Hematopoietic multipotent progenitor cell treated with erythropoietin and hydrocortisone succinate and interleukin-3 and kit ligand, for 4 days (in vitro differentiated cells): ENCODE measurements at places on chromosomes 7 and 10.

GRCh38 chr10:18094793-18095192 lies 45.4 kb upstream of the CACNB2 start:
- no peak for DNase-seq

- no peak for DNase-seq
These were observed 8.6 kb downstream of the KCNH2 start for GRCh38 chr7:150969475-150969874.

GRCh38 chr7:73585196-73585595 lies 6.8 kb upstream of the TBL2 start:
- no peak for DNase-seq

- no peak for DNase-seq
These were observed 175.1 kb downstream of the HGF start for GRCh38 chr7:81594767-81595166.

GRCh38 chr10:13294784-13295183 lies 5.1 kb downstream of the PHYH start:
- DNase-seq, result no peak

DNA sequence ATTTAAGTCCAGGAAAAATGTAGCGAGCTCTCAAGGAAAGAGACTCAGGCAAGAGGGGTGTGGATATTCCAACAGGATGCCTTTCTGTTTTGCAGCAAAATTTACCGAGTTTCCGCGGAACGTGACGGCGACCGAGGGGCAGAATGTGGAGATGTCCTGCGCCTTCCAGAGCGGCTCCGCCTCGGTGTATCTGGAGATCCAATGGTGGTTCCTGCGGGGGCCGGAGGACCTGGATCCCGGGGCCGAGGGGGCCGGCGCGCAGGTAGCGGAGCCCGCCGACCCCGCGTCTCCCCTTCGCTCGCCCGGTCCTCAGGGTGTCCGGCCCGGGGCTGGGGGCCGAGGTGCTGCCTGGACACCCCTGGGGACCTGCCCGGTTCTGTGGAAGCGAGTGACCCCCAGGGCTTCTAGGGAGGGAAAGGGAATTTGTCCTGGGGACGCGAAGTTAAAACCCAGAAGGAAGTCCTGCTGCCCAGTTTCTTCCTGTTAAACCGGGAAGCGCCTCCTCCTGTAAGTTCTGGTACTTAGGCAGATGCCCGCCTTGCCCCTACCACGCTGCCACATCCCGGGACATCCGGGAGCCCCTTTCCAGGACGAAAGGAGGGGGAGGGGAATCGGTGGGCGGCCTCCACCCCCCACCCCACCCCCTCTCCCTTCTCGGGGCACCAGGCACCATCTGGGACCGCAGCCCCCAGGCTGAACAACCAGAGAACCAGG lies 2.5 kb downstream of the VSTM2A start:
- DNase-seq, result no peak

DNA sequence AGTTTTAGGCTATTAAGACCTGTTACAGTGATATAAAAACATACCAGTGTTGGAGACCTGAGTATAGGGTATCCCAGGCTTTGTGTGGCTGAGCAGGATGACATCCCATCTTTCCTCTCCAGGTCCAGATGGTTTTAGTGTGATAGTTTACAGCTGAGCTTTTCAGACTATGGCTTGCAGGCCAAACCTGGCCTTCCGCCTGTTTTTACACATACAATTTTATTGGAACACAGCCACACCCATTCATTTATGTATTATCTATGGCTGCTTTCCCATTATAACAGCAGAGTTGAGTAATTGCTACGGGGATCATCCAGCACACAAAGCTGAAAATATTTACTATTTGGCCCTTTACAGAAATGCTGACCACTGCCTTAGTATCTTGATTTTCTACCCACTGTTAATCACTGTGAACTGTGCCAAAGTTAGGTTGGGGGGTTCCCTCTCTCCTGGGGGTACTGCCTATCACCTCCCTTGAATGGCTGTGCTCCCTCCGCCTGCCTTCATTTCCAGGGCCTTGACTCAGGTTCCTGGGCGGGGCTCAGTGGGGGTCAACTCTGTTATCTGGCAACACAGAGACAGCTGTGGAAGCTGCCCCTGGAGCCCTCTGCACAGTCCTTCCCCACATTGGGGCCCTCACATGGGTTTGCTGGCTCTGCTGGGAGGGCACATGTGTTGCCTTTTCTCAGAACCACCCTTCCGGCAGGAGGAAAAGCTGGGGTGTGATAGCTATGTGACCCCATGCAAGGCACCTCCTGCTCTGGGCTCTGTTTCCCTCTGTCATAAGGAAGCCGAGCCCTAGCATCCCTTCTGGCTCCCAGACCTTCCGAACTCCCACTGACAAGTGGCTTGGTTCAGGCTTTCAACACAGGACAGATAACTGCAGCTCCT lies 40.3 kb upstream of the SH2D4B start:
- peak; percentile 98 for DNase-seq

DNA sequence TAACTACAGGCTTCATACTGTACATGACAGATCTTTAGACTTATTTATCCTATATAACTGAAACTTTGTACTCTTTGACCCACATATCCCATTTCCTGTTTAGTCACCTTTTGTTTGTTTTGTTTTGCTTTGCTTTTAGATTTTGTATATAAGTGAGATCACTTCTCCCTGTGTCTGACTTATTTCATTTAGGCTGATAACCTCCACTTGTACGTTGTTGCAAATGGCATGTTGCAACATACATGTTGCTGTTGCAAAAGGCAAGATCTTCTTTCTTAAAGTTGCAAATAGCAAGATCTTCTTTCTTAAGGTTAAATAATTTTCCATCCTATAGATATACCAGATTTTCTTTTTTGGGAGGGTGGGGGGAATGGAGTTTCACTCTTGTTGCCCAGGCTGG lies 341.5 kb downstream of the OTUD1 start:
- peak; percentile 19 for DNase-seq

- DNase-seq, result no peak
These were observed 2.3 kb downstream of the LLCFC1 start for GRCh38 chr7:142941541-142941940.

- DNase-seq, result no peak
These were observed 1077.3 kb downstream of the SORCS3 start for GRCh38 chr10:105718207-105718995.

GRCh38 chr10:63683223-63683622 lies 162.0 kb downstream of the REEP3 start:
- DNase-seq, result peak; percentile 30

GRCh38 chr7:47045207-47046051 lies 536.5 kb downstream of the TNS3 start:
- DNase-seq, result no peak

- no peak for DNase-seq
These were observed 124.2 kb upstream of the WDR11 start for GRCh38 chr10:120727001-120727400.

GRCh38 chr7:134630893-134631292 lies 15.8 kb upstream of the BPGM start:
- DNase-seq, result no peak

DNA sequence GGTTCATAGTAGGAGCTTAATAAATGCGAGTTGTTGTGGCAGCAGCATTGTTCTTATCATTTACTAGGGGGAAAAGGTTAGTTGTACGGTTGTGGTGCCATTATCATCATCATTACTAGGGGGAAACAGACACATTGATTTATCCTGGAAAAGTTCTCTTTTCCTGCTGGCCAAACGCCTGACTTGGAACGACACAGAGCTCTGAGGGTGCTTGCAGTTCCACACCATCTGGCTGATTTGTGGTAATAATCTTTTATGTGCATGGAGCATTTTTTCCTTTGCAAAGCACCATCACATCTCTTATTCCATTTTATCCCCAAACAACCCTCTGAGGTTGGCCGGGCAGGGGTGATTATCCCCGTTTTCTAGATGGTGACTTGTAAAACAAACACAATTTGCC lies 219.4 kb downstream of the BUB3 start:
- no peak for DNase-seq

DNA sequence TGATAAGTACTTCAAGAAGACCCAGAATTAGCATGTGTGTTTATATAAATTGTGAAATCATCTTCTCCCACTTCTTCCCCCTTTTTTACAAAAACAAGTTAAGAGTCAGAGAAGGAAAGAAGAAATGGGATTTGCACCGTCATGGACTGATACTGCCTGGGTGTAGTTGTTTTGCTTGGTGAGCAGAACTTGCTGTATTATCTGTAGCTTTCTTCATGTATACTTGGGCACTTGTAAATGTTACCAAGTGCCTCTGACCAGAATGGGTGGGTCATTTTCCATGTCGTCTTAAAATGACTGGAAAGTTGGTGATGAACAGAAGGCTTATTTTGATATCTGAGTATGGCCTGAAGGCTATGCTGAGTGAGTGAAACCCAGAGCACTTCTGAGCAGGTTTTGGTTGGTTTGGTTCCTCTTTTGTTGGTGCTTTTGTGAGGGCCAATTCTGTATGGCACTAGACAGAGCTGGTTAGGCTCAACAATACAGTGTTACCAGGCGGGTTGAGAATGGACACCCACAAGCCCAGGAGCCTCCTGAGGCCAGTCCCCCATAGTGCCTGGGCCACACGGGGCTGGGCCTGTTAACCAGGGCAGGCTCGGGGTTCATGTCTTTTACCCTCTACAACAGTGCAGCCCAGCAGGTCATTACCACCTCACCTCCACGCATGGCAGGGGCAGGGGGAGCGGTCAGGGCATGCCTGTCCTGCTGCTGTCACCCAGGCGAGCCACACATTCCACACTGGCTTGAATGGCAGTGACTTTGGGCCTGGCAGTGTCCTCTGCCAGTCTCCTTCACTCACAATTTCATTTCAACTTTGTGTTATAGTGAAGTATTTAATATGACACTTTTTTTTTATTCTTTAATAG lies 115.1 kb downstream of the CCNY start:
- peak; percentile 83 for DNase-seq

DNA sequence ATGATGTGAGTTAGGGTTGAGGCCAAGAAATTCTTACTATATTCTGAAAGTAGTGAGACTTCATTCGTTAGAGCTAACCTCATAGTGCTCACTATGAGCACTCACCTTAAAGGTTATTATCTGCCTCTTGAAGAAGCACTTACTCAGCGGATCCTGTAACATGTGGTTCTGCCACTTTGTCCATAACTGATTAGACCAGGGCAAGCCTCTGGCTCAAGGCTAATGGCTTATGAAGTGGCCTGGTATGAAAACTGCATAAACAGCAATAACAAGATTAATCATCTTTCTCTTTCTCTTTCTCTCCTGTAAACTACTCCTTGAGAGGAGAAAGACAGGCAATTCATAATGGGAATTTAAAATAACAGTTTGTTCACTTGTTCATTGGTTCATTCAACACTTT lies 82.8 kb downstream of the MAPK8 start:
- DNase-seq, result no peak

DNA sequence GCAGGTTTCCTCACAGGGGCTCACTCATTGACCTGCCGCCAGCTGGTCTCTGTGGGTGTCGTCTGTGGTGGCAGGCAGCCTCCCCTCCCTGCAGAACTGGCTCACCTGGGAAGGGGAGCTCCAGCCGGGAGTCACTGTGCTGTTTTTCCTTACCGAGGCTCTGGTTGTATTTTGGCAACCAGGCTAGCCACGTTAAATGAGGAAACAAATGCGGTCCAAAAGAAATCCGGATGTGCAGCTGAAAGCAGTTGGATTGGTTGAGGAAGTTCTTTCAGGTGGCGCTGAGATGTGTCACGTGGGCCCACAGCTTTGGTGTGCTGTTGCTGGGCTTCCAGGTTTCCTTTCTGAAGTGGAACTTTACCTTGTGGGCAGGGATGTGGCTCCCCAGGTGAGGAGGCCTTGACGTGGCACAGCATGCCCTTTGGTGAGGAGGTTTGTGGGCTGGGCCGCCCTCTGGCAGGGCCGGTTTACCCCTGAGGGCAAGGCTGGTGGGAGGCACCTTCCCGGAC lies 14.2 kb downstream of the MTURN start:
- DNase-seq, result peak; percentile 71

- DNase-seq, result peak; percentile 87
These were observed 20.6 kb upstream of the RHOBTB1 start for GRCh38 chr10:60964257-60965235.

- no peak for DNase-seq
These were observed 7.0 kb downstream of the GET4 start for GRCh38 chr7:883055-884021.

DNA sequence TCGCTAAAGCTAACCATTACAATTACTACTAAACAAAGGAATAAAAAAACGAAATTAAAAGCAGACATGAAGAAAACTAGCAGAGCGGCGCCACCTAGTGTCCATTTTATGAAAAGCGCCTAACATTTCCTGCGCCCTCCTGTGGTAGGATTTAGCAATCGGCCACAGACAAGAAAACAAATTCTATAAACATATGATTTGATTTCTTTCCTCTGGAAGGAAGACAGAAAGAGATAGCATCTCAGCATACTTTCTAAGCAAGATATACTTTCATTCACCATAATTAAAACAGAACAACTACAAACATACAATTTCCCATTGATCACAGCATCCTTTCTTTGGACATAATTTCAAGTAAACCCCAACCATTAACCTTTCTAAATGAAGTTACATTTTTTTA lies 337.7 kb upstream of the NPVF start:
- peak; percentile 79 for DNase-seq

GRCh38 chr10:131689954-131690757 lies 210.7 kb upstream of the PPP2R2D start:
- DNase-seq, result no peak

DNA sequence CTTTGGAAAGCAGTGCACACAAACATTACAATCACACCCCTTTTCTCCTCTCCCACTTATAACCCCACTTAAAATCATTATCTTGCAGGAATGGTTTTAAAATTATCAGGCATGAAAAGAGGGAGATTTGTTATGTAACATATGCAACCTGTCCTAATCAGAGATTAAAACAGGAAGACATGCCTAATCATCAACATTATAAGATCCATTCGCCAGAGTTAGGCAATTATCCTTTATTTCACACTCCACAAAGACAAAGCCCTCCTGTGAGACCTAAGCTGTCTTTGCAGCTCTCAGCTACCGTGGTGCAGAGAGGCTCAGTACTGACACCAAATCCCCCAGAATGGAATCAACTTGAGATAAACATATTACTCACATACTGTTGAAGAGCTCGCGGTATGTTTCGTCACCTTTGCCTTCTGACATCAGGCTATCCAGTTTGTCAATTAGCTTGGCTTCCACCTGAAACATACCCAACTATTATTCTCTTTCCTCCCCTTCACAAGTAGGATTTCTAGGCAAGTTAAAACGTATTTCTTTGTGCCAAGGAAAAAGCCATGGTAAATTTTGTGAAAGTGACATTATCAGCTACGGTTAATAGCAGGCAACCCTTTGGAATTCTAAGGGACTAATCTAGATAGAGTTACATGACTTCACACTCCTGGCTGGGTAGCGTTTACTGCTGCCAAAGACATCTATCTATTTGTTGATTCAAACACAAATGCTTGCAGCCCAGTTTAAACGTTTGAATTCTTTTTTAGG lies 226.2 kb upstream of the IMMP2L start:
- DNase-seq, result no peak

- no peak for DNase-seq
These were observed 50.1 kb downstream of the CROT start for GRCh38 chr7:87395442-87396020.

DNA sequence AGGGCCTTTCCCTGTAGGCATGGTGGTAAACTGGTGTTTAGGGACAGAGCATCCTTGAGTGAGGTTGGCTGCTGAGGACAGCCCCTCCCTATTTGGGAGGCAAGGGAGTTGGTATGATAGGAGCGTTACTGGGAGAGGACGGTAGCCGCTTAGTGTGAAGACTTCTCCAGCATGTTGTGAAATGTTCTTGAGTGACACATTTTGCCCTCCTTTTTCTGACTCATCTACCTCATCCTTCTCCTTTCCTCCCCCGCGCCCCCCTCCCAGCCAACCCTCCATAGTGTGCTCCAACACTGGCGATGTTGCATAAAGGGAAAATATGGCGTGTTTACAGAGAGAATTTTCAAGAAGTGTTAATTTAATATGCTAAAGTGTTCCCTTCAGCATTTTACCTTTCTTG lies 645.0 kb upstream of the GALNT17 start:
- no peak for DNase-seq
